ENCODE measurements at places on chromosomes 1 and 21.
A peak's percentile ranks its signal among the peaks of the same experiment; 100 is the strongest.

GRCh38 chr1:47781171-47781959, 215.8 kb downstream of the TRABD2B start:
- no peak for DNase-seq

DNA sequence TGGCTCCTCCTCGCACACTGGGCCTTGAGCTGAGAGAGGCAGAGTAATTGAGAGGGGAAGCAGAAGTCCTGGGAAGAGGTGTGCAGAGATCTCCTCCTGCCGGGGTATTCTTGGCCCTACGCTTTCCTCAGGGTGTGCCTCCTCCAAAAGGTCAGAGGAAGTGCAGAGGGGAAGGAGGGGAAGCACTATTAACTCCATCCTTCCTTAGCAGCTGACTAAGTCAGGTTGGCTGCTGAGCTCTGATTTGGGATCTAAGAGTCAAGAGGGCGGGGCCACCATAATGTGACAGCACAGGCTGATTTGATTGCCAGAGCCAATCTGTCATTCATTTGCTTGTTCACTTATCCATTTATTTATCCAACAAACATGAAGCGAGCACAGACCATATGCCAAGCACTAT, 12.3 kb downstream of the ATP2B4 start:
- DNase-seq: no peak

DNA sequence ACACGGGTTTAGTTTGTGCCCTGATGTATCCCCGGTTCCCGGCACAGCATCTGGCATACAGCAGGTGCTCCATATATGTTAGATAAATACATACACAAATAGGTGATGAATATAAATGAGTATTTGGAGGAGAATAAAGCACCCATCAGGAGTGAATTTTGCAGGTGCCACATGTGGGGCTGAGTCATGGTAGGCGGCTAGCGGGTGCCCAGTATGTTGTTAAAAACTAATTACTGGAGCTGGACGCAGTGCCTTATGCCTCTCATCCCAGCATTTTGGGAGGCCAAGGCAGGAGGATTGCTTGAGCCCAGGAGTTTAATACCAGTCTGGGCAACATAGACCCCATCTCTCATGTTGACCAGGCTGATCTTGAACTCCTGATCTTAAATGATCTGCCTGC, 16.7 kb upstream of the WASF2 start:
- no peak for DNase-seq

DNA sequence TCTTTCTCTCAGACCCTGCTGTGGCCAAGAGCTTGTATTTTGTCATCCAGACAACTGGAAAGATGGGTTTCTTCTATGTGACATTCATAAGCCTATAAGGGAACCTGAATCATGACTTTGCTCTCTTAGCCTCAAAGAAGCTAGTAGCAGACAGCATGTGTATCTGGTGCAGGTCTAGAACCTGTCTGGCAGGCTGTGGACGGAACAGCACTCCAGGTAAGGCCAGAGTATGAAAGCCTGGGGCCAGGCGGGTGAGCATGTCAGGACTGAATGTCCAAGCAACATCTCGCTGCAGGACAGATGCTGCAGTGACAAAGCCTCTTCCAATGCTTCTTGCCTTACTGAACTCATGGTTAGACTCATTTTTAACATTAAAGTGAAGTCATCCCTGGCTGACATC, 32.8 kb downstream of the AKNAD1 start:
- no peak for DNase-seq

- no peak for DNase-seq
Measured at GRCh38 chr1:84283381-84283780, 18.1 kb upstream of the SAMD13 start.

DNA sequence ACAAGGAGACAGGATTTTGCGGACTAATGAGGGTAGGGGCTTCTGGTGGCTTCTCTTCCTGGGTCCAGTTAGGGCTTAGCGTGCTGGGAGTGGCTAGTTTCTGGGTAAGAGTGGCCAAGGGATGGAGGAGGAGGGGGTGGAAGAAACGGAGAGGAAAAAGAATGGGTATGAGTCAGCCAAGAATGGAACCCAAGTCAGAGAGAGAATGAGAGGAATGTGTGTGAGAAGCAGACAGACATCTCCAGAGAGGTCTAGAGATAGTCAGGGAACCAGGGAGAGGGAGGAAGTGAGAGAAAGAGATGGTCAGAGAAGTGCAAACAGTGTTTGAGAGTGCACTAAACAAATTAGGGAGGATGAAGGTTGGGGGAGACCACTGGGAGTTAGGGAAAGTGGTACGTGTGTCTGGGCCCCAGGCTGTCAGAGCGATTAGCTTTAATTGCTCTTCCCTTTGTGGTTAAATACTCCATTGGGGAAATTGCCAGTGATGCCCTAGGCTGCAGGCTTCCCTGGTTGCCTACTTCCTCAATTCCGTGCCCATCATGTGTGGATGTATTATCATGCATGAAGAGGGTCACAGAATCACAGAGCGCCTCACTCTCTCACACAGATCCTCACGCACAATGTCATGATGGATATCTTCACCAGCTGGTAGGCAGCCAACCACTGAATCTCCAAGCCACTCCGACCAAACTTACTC, 1.4 kb downstream of the PEA15 start:
- DNase-seq: no peak

GRCh38 chr1:201019321-201019977, 4.1 kb downstream of the KIF21B start:
- peak; percentile 82 for DNase-seq

DNA sequence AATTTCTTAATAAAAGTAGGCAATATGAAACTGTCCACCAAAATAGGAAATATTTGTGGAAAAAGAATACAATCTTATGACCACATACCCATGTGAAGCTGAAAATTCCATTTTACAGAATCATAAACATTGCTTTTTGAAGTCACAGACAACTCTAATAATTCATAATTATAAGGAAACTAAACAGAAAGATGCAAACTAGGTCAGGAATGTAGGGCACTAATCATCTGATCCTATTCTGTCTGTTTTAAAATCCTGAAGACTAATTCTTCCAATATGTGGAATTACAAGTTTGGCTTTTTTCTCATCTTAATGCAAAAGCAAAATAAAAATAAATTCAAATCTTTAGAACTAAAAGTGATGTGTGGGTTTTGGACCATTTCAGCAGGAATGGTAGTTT, 528.6 kb downstream of the LTN1 start:
- no peak for DNase-seq

DNA sequence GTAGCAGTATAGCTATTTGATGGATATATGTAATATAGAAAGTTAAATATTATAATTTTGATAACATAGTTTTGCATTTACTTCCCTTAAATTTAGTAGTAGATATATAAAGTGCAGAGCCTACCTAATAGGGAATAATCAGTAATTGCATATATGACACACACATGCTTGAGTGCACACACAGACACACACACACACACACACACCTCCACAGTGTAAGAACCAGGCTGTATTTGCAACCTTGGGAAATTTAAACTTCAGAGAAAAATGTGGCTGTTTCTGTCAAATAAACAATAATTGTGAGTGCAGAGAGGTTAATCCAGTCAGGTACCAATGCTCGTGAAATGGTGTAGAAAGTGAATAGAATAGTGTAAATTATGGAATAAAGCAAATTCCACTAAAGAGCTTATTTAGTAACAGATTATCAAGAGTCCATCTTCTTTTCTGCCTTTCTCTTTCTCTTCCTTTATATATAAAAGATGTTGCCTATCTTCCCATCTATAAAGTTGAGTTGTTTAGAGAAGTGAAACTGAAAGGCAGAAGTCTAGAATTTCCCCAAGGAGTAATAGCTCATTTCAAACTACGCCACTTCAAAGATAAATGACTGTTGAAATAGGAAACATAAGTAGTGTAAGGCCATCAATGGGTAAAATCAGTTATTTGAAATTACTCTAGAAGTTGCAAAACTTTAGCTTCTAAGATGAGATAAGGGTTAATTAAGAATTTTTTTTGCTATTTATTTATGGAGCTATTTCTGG, 273.7 kb downstream of the SRGAP2C start:
- no peak for DNase-seq

- no peak for DNase-seq
Measured at GRCh38 chr1:67652800-67653199, 32.2 kb upstream of the GADD45A start.

- no peak for DNase-seq
Measured at GRCh38 chr1:234848972-234849649, 239.1 kb upstream of the IRF2BP2 start.

DNA sequence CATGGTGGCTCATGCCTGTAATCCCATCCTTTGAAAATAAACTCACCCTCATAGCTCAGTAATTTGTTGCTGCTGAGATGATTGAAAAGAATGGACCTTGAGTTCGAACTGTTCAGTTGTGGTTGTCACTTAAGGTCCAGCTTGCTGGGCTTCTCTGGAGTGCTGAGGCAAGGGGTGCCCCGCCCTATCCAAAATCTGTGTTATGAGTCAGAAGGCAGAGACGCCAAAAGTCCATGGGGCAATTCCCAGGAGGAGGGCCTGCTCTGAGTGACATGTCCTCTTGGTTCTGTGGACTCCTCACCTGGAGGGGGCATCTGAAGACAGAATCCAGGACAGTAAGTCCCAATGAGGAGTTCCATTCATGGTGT, 64.8 kb downstream of the MYOM3 start:
- DNase-seq: no peak

- DNase-seq: no peak
Measured at GRCh38 chr1:160052936-160053335, 17.0 kb downstream of the KCNJ10 start.

- DNase-seq: peak; percentile 40
Measured at GRCh38 chr21:34807881-34808568, 139.2 kb downstream of the CLIC6 start.

DNA sequence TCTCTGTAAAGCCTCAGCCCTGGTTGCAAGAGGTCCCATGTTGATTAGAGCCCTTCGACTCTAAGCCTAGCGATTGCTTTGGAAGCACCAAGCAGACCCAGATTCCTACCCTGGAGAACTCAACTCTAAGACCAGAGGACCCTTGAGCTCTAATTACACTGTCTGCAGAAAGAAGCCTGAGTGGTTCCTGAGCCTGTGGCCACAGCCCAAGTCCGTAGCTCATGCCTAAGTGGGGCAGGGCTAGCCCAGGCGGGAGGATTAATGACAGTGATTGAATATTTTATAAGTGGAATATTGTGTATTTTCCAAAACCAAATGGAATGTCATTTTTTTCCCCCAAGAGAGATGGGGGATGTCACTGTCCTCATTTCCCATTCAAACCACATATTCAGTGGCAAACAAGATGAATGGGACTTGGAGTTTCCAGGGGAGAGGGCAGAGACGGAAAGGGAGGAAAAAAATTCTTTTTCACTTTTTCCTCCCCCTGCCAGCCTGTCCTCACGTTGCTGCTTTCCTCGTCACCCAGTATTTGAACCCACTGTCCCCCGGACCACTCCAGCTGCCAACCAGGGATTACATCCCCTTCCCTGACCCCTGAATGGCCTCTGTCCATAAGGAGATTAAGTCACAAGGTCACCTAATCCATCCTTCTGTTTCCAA, 79.6 kb upstream of the CTTNBP2NL start:
- DNase-seq: no peak

DNA sequence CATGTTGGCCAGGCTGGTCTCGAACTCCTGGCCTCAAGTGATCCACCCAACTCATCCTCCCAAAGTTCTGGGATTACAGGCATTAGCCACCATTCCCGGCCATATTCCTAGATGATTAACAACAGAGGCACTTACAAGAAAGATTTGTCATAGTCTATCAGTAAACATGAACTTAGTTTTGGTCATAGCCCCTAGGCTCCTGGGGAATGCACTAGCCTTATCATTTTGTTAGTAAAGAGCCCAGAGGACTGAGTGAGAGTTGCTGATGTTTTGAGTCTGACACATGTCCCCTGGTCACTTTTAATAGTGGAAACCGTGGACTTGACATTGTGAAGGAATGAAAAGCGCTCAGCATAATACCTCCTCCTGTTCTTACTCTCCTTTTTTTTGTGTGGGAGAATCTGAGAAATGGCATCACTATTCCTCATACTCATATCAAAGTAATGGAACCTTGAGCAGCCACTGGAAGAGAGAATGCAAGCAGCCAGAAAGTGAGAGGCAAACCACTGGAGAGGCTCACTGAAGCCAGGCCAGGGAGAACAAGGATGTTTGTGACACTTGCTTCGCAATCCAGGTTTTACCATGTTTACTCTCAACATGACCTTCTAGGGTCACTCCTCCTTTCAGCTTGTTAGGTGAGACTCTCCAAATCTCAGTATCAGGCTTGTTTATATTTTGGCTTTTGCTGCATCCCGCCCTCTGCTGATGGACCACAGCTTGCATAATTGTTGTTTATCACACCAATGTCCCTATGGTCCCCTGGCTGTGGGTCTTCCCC, 14.8 kb downstream of the ATP1B1 start:
- no peak for DNase-seq

GRCh38 chr1:9367806-9368205, 75.1 kb downstream of the SPSB1 start:
- DNase-seq: no peak

DNA sequence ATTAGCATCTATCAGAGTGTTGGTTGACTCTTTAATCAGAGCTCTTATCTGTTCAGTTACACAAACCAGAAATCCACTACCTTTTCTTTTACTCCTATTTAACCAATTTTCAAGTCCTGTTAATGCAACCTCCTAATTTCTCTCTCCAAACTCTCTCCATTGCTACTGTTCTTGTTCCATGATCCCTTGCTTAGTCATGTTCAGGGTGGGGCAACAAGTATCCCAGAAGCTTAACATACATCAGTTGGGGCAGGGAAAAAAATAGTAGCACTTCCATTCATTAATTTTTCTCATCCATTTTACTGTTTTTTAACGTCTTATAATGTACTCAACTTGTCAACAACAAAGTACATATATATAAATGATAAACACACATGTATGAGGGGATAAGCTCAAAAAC, 111.2 kb upstream of the LBR start:
- DNase-seq: no peak

DNA sequence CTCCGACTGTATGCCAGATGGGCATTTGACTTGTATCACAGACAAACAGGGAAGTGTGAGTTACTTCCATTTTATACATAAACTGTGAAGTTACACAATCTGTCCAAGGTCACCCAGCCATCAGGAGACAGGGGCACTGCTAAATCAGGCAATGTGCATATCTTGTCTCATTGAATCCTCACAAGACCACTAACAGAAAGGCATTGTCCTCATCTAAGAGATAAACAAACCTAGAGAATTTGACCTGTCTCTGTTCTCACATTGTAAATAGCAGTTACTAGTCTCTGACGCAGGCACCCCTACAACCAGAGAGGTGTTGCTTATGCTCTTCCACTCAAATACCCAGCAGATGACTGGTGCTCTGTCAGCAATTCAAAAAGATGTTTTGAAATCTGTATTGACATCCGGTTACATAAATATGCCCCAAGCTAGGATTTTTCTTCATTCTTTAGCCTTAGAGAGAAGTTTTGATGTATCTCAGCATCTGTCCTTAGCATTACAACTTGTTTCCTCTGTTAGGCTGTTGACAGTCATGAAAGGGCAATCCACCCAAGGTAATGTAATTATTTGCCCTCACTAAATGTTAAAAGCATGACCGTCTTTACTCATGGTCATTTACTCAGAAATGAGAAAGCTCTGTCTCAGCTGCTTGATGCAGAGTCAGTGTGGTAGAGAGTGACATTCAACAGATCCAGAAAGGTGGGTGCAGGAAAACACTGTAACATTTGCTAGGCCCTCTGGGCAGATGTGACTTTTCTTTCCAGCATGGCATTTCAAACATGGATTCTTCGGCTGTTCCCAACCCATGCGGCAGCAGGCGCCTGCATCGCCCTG, 51.9 kb upstream of the ZNF326 start:
- no peak for DNase-seq

- peak; percentile 37 for DNase-seq
Measured at GRCh38 chr1:212566522-212567479, 41.8 kb upstream of the ATF3 start.
